ENCODE measurements at places on chromosomes 13 and 19. TPM values are rescaled to one million over a fixed set of nuclear protein-coding genes. Genes with fewer than 3 reads are reported as not detected.

GRCh38 chr19:4547303-4548237 lies 7.7 kb upstream of the LRG1 start:
- peak; percentile 41 for DNase-seq

DNA sequence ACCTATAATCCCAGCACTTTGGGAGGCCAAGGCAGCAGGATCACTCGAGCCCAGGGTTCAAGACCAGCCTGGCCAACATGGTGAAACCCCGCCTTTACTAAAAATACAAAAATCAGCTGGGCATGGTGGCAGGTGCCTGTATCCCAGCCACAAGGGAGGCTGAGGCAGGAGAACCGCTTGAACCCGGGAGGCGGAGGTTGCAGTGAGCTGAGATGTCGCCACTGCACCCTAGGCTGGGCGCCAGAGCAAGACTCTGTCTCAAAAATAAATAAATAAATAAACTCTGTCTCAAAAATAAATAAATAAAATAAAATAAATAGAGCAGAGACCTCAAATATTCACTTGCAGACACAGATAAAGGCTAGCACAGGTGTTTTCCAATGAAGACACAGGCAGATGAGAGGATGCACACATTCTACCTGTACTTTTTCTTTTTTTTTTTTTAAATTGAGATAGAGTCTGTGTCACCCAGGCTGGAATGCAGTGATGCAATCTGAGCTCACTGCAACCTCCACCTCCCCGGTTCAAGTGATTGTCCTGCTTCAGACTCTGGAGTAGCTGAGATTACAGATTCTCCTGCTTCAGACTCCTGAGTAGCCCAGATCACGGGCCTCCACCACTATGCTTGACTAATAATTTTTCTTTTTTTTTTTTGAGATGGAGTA lies 2.7 kb upstream of the RPS16 start:
- peak; percentile 69 for DNase-seq

DNA sequence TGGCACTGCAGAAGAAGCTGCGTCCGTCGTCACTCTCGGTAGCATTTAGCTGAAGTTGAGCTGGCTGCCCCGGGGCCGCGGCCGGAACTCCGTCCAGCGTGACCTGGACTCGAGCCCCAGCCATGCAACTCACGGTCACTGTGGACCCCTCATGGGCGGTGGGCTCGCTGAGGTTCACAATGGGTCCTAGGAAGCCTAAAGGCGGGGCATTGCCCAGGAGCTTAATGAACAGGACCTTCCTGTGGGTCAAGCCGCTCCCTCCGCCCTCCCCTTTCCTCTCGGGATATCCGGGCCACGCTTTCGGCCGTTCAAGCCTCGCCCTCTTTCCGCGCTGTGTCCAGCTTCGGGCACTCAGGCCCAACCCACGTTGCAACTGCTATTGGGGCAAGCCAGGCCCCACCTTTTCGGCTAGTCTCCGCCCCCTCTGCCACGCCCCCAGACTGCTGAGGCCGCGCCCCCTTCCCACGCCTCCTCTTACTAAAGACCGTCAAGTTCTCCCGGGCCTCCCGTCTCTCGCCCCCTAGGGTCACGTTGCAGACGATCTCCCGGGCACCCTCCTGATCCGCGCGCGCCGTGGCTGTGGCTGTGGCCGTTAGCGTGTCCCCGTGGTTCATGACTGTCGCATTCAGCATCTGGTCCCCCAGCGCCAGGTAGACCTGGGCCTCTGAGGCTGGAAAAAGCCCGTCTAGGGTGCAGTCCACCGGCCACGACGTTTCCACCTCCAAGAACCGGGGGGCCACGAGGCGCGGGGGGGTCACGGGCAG lies 1.4 kb upstream of the RAVER1 start:
- DNase-seq = peak; percentile 95

- no peak for DNase-seq
Observed at GRCh38 chr19:12720851-12721655, 2.7 kb downstream of the TNPO2 start.

GRCh38 chr19:14381689-14382474 lies 638 bp downstream of the ADGRE5 start:
- peak; percentile 69 for DNase-seq

DNA sequence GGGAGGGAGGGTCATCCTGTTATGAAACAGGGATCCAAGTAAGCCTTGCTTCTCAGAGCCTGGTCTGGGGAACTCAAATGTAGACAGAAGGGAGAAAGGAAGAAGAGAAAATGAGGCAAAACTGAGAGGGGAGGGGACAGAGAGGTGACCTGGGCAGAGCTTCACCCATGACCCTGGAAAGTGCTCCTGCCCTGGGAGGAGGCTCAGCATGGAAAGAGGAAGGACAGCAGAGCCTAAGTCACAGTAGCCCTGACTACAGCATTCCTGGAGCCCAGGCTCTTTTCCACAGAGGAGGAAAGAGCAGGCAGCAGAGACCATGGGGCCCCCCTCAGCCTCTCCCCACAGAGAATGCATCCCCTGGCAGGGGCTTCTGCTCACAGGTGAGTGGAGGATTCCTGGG lies at the start of gene CEACAM3:
Gene CEACAM3, plus strand, starts transcription at position 226 of the 400 bp plus-strand sequence. Its CDS starts 91 bp downstream, at position 317.
- DNase-seq = no peak

DNA sequence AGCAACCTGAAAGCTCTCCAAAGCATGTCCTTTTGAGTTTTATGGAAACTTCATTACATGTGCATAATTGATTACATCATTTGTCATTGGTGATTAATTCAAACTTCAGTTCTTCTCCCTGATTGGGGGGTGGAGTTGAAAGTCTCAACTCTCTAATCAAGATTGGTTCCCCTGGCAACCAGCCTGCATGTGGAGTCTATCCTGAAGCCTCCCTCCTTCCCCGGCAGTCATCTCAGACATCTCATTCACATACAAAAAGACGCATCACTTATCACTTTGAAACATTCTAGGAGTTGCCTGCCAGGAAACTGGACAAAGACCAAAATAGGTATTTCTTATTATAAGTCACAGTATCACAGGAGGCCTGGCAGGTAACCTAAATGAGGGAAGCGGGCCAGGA lies 50.5 kb downstream of the TEX26 start:
- no peak for DNase-seq

GRCh38 chr19:1655987-1656608 lies 3.7 kb upstream of the TCF3 start:
- no peak for DNase-seq

- DNase-seq = no peak
Observed at GRCh38 chr13:111546921-111547675, 226.7 kb downstream of the TEX29 start.

GRCh38 chr13:49220036-49220855 lies at the start of gene MLNR:
Gene MLNR, plus strand, starts transcription at chr13:49220338. Its CDS starts 0 bp downstream, at chr13:49220338.
- peak; percentile 19 for DNase-seq

- DNase-seq = no peak
Observed at GRCh38 chr19:31181535-31181934, 167.7 kb downstream of the TSHZ3 start.

GRCh38 chr19:49873834-49874233 lies 3.3 kb downstream of the AKT1S1 start:
- DNase-seq = no peak

DNA sequence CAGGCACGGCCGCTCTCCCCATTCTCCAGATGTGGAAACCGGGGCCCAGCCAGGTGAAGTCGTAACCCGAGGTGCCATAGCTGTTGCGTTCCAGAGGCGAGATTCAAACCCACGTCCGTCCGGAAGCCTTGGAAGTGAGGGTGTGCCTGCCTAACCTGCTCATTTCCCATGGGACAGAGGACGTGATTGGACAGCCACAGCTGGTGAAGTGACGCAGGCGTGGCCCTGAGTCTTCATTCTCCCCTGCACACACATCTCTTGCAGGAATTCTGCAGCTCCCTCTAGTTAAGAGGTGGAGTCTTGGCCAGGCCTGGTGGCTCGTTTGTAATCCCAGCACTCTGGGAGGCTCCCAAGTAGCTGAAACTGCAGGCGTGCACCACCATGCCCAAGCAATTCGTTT lies 16.8 kb downstream of the MEIS3 start:
- no peak for DNase-seq

DNA sequence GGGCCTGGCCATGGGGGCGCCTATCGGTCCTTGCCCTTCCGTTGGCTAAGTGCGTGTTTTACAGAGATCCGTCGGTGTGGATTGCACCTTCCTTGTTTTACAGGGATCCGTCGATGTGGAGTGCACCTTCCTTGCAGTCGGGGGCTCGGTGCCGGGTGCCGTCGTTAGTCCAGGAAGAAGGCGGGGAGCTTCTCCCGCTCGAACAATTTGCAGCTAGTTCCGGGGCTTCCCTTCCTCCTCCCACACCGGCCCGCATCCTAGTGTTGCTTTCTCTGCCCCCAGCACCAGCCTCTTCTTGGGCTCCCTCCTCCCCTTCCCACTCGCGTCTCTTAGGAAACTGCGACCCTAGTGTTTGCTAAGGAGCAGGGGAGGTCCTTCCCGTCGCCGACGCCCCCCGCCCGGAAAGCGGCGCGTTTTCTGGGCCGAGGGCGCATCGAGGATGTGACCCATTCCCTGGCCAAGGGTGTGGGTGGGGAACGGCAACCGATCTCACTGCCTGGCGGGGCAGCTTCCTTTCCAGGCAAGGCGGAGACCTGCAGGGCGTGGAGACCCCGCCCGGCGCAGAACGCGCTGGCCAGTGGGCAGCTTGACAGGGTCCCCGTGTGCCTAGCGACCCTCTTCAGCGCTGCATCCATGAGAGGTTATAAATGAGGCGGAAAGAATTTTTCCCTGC lies 75.7 kb upstream of the ZNF91 start:
- no peak for DNase-seq

DNA sequence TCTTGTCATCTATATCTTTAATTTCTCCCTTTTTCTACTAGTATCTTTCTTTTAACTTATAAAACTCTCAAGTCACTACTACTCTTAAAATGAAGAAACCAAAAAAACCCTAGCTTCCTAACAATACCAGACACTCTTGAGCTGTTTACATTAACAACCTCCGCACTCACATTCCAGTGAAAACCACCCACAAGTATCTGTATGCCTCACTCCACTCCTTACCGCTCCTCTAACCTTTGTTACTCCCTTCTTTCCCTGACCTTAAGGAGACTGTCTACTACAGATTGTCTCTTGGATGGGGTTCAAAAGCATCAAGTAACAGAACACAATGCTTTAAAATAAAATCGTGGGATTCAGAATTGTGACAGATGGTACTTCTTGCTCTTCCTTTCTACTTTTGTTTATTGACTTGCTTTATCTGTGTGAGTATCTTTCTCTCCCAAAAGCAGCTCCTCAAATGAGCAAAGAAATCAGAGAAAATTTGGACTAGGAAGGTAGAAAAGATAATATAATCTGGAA lies 110.0 kb upstream of the FBXL3 start:
- DNase-seq = peak; percentile 1

DNA sequence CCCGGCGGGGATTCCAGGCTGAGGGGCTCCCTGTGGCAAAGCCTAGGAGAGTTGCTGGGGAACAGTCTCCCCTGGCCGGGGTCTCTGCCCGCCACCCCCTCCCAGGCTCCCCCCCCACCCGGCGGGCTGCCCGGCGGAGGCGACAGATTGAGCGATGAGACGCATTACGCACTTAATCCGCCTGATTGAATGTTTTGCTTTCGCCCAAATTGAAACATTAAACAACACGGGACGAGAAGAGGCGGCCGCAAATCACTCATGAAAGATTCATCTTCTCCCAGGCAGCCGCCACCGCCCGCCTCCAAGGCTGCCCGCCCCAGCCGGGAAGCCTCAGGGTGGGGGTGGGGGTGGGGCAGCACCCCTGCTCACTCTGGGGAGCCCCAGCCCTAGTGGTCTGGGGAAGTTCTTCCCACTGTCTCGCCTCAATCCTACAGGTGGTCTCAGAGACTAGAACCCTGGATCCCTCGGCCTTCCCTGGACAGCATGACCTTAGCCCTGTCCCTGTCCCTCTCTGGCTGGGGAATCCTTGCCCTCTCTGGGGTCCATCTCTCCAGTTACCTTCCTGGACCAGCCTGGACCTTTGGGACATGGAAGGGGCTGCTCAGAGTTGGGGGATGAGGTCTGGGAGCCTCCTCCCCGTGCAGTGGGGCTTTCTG lies 7.6 kb upstream of the ERFL start:
- DNase-seq = no peak

DNA sequence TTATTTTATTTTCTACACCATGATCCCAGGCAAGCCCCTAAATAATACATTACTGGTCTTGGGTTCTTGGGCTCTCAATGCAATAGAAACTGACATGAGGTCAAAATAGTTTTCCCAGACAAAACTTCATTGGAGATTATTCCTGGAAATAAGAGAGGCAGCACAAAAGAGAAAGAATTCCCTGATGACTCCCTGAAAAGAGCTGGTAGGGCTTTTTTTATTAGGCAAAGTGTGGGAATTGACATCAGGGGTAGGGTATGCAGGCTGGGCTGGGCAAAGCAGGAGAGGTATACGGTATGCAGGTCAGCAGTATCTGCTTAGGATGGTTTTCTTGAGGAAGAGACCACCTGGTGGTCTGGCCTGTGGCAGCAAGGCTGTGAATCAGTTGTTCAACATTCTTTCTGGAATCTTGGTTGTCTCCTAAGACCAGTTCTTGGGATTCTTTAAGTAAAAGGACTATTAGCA lies 9.3 kb upstream of the IGFL3 start:
- DNase-seq = no peak

Gene ATP13A1
- total RNA-seq = 152 TPM

Gene GRIK5
- total RNA-seq = 0.42 TPM

Gene RB1
- 28.1 TPM for total RNA-seq

Gene CTU1
- total RNA-seq = 19.5 TPM

Gene MBD3L2
- total RNA-seq = not detected

Gene PRSS57
- total RNA-seq = not detected

Gene EXOC3L2
- total RNA-seq = 0.17 TPM

Gene PRR12
- total RNA-seq = 2.5 TPM

Gene PGLYRP2
- total RNA-seq = 0.17 TPM

Gene COX6B2
- total RNA-seq = not detected

Gene TMIGD2
- total RNA-seq = not detected

Gene SYDE1
- total RNA-seq = 33.0 TPM

Gene WDR62
- 19.8 TPM for total RNA-seq

Gene NTF4
- not detected for total RNA-seq

Data from Daoy (cell line).